G401 (cell line): ENCODE measurements at places on chromosomes 13 and 19.

DNA sequence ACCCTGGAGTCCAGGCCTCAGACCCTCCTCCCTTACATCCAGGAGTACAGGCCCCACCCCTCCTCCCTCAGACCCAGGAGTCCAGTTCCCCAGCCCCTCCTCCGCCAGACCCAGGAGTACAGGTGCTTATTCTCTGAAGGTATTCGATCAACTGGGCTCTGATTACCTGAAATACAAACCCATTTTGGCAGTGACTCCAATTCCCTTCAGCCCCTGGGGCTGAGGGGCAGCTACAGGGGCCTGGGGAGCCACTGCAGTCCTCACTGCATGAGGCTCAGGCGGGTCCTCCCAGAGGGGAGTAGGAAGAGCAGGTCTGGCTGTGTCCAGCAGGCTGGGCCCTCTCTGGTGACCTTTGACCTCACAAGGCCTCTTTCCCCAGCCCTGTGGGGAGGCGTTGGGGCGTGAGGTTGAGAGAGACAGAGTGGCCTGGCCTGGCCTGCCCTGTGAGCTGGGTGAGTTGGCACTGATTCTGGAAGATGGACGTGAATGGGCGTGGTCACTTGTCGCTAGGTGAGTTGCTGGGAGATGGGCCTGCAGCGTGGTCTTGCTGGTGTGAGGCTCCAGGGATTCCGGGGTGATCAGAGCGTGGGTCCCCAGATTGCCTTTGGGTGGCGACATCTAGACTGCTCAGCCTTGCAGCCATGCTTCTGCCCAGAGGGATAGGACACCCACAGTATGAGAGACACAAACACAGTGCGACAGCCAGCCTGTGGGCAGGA lies 3.1 kb downstream of the BCAT2 start:
- DNase-seq = peak; percentile 50

DNA sequence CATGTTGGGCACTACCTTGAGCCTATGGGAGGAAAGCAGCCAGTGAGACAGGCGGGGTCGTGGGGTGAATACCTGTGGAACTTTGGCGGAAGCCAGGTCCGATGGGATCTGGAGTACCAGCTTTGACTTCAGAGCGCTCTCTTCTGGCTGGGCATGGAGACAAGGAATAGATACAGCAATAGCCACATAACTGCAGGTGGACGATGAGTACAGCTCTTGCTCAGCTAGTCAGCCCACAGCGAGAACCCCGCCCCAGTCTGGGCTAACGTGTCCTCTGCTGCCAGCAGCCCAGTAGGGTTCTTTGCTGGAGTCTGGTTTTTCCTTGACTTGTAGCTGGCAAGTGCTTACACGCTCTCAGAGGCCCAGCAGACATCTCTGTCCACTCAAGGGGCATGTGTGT lies 83.4 kb downstream of the SIPA1L3 start:
- DNase-seq = no peak

GRCh38 chr13:97615266-97615665 lies 181.3 kb downstream of the RAP2A start:
- DNase-seq = no peak

GRCh38 chr13:67147342-67148133 lies 82.6 kb downstream of the PCDH9 start:
- DNase-seq = peak; percentile 39

DNA sequence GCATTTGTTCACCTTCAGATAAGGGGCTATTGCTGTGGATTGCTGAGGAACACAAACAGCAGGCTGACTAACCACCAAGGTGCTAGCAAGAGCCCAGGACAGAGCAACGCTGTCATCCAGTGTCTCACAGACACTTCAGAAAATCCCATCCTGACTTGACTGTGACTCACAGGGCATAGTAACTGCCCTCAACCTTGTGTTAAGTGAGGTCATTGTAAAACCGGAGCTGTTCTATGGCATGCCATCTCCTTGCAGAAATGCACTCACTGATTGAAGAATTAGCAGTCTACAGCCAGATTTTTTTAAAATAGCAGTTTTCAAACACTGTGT lies 51.1 kb downstream of the TNFRSF19 start:
- DNase-seq = no peak
